ENCODE measurements at places on chromosomes 11 and 22.

- DNase-seq = no peak
Measured at GRCh38 chr22:50198624-50199017, 2.2 kb upstream of the SELENOO start.

- DNase-seq = no peak
Measured at GRCh38 chr11:67663532-67664212, 10.8 kb downstream of the ALDH3B2 start.

- peak; percentile 49 for DNase-seq
Measured at GRCh38 chr11:102464859-102465500, 12.4 kb upstream of the TMEM123 start.

DNA sequence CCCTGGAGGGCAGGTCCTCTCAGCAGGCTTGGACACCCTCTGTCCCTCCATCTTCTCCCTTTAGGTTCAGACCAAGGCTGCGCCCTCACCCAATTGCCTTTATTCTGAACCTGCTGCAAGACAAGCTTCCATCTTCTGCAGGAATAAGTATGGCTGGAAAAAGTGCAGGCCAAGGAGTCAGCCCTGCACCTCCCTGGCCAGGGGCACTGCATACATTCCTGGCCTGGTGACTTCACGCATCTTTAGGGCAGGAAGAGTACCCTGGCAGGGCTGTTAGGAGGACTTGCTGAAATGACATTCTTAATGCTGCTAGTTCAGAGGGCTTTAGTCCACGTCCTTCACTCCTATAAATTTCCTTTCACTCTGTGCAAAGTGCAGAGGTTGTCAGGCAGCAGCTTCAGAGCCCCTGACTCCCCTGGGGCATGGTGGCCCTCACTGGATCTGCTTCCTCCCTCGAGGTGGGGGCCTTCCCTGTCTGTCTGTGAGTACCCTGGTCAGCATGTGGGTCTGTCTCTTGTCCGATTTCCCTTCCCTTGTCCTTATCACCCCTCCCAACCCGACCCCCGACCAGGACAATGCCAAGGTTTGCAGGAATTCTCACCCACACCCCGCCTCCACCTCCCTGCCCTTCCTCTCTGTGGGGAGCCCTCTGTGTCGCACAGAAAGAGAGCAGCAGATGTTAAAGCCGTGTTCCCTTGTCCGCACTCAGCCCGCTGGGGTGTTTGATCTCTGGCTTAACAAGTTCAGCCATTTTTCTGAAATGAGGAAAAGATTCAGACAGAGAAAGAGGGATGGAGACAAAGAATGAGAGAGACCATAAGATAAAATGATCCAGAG is 124.5 kb upstream of the SYT13 start:
- no peak for DNase-seq

- no peak for DNase-seq
Measured at GRCh38 chr22:30216710-30217109, 29.8 kb downstream of the LIF start.

DNA sequence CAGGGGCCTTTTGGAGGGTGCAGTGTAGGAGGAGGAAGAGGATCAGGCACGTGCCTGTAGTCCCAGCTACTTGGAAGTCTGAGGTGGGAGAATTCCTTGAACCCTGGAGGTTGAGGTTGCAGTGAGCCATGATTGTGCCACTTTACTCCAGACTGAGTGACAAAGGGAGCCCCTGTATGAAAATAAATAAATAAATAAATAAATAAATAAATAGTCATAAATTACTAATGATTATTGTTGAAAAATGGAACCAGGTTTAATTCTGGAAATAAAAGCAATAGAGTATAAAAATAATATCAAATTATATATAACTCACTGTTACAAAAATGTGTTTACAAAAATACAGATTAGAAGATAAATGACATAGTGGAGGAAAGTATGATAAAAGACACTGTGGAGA is 37.9 kb downstream of the GRIA4 start:
- no peak for DNase-seq

DNA sequence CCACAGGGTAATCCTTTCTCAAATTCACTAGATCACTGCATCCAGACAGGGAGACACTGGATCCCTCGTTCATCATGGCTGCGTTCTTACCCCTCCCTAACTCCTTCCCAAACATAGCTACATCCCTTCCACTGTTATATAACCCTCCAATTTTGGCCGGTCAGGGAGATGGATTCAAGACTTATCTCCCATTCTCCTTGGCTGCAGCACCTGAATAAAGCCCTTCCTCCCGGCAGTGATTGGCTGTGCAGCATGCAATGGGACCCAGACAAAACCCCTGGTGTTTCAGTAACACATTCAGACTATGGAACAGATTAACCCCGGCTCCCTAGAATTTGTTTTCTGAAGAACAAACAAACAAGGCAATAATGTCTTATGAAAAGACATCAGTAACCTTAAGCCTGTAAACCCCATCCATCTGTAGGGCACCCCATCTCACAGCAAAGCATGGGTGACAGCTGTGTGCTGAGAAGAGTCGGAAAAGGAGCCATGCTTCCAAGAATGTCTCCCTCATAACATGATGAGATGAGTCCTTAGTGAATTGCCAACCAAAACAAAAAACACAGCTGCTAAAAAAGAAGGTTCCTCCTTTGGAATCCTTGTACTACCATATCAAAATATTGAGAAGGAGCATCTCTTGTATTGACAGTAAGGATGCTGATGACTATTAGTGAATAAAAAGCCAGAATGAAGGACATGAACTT is 5.0 kb downstream of the MIF start:
- no peak for DNase-seq

GRCh38 chr22:25690798-25691197 is 51.2 kb upstream of the MYO18B start:
- no peak for DNase-seq

GRCh38 chr11:69992026-69992425 is 86.1 kb upstream of the ANO1 start:
- no peak for DNase-seq

DNA sequence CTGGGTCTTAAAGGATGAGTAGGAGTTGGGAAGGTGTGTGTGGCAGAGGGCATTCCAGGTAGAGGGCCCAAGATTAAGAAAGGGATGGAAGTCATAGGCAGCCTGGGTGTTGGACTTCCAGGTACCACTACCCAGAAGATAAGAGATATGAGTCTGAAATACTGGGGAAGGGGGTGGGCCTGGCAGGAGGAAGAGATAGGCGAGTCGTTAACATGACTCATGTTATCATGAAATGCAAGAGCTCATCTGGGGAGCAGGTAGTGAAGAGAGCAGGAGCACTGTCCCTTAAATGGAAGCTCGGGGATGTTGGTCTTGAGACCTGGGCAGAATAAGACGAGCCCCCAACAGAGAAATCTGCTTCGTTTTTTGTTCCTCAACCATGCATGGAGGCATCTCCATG is 10.2 kb downstream of the ZC3H7B start:
- DNase-seq = no peak
